ENCODE measurements at places on chromosomes 13 and 19.
A peak's percentile ranks its signal among the peaks of the same experiment; 100 is the strongest.

DNA sequence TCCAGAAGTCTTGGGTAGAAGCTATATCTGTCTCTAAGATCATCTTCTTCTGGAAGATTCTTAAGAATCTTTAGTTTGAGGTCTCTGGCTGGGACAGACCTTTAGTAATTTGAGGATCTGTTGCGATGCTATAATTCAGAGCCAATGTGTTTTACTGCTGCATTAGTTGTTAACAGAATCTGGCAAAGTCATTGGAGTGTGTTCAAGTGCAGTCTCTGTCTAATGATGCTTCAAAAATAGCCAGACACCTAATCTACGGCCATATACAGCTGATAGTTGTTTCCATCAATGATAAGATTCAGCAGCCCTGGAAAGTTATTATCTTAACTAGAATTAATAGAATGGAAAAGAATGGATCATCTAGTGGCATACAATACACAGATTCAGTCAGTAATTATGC is 72.6 kb downstream of the CDK8 start:
- no peak for DNase-seq

DNA sequence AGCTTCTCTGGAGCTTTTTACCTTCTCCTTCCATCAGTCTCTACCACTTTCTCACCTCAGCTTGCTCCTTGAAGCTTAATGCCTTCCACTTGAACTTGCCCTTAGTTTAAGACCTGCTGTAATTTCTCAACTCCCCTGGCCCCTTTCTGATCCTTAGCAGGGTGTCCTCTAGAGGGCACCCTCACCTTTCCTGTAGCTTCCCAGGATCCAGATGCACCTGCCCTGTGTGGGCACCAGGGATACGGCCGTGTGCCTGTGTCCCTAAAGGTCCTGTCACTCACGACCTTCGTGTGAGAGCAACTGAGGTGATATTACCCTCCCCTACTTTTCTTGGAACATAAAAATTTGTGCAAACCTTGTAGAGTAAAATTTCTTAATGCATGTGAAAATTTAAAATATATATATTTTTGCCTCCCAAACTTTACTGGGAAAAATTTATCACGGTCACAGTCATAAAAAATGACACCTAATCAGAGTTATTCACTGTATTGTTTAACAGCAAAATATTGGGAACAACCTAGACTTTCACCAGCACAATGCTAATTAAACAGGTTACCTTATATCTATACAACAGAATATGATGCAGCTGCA is 46.4 kb downstream of the PSG3 start:
- DNase-seq = peak; percentile 13

DNA sequence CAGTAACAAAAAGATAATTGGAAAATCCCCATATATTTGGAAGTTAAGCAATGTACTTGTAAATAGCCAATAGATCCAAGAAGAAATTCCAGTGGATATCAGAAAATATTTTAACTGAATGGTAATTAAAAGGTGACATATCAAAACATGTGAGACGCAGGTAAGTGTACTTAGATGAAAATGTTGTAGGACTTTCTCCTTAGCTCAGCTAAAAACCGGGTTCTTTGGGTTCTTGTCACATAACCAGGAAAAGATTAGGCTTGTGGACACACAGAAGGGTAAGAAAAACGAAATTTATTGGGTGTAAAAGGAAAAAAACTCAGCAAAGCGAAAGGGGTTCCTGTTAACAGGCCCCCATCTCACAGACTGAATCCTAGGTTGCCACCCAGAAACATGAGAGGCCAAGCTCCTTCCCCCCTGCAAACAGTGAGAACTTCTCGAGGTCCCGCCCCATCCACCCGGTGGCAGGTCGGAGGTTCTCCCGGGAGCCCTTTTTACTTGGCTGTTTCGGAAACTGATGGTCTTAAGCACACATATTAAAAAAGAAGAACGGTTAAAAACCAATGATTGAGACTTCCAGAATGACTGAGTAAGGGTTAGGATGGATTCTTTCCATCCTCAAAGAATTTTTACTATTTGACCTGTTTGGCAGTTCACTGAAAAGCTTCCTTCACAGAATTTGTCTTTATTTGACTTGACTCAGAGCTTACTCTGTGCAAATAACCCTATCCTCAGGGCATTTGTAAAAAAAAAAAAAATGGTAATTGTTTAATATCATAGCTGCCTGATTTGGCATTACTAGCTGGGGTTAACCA is 3.1 kb upstream of the CCDC70 start:
- no peak for DNase-seq

DNA sequence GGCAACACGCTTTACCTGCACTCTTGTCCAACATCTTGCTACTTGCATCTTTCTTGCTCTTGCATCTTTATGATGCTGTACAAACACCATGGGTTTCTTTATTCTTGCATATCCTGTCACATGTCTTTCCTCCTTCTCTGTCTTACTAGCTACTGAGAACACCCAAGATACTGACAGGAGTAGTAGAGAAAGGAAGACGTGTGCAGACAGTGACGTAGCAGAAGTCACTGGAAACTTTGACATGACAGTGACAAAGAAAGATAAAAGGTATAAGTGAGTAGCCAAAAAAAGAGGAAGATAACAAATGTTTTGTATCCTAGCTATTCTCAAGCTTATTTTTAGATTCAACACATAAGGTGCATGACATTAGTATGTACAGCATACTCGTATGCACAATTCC is 34.2 kb downstream of the TRPC4 start:
- DNase-seq = no peak

GRCh38 chr19:35478794-35479677 is 11.2 kb downstream of the KRTDAP start:
- DNase-seq = no peak

DNA sequence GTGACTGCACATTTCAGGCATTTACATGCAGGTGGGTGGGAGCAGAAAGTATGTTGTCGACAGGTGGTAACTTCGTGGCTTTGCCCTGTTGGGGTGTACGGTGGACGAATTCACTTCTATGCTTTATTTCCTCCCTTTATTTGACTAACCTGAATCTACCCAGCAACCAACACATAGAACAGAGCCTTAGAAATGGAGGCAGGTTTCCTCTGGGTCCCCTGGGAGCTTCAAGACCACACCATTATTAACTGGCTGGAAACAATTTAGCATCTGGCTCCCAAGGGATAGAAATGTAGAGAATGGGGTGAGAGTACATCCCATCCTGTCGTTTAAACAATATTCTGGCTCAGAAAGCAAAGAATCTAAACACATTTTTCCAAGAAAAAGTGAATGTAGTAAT is 244.4 kb downstream of the DLEU7 start:
- DNase-seq = no peak
